NCI-H2107 (cell line): ENCODE measurements at places on chromosomes 11 and 22.

- DNase-seq, result no peak
These were observed 9.1 kb downstream of the TSPAN32 start for GRCh38 chr11:2310786-2311352.

DNA sequence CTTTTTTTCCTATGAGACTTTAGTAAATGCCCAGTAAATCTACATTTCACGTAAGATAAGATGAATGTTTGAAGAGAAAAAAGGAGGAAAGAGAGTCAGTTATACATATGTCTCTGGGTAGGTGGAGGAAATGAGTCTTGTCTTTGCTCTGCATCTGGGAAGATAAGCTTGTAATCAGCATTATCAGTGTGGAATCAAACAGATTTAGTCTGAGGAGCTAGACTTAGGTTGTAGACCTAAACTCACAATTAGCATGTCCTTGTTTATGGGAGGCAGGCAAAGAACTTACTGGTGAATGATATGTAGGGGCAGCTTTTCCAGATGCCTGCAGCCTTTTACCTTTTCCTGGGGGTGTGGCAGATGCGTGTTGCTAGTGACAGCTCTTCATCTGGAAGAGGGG lies 962.3 kb downstream of the TBC1D22A start:
- DNase-seq, result no peak

GRCh38 chr11:118485273-118485672 lies 42.0 kb upstream of the TTC36 start:
- no peak for DNase-seq

- no peak for DNase-seq
These were observed 29.9 kb downstream of the LRFN4 start for GRCh38 chr11:66886671-66887221.

- no peak for DNase-seq
These were observed 11.5 kb upstream of the DKK3 start for GRCh38 chr11:12019866-12020416.

DNA sequence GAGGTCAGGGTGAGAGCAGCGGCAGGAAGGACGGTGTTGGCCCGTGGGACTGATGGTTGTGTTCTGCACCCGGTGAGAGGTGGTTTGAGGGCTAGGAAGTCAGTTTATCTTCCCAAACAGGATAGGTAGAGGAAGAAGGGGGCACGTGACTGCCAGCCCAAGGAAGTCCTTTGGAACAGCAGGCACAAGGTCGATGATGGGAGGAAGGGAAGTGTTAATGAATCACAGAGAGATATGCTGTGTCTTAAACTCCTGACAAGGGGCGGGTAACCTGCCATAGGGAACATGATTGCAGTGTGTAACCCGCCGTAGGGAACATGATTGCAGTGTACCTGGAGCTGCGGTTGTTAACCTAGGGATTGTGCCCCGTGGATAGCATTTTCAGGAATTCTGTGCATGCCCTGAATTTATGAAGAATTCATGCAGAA lies 49.0 kb downstream of the PRR5L start:
- no peak for DNase-seq

- DNase-seq, result no peak
These were observed 449 bp upstream of the TOM1 start for GRCh38 chr22:35299217-35299672.

DNA sequence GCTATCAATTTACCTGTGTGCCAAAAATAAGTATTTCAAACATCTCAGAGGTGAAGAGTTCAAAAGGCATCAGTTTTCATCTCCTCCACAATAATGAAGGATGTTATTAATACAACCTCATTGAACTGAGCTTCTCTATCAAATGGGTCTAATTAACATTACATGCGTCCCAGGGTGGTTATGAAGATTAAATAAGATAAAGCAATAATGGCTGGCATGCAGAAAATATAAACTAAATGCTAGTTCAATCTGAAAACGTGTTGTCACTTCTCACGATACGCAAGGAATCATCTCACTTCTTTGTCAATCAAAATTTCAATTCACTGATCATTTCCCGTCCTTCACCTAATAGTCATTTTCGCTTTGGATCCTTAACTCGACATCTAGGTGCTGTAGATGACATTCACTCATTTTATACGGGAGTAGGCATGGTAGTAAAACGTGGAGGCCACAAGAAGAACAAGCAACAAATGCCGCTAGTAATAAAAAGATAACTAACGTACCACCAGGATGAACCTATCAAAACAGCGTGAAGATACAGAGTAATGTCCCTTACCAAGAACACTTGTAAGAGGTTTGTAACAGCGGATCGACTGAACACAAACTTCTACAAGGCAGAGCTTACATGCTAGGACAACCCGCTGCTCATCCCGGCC lies 918 bp downstream of the CHORDC1 start:
- no peak for DNase-seq

DNA sequence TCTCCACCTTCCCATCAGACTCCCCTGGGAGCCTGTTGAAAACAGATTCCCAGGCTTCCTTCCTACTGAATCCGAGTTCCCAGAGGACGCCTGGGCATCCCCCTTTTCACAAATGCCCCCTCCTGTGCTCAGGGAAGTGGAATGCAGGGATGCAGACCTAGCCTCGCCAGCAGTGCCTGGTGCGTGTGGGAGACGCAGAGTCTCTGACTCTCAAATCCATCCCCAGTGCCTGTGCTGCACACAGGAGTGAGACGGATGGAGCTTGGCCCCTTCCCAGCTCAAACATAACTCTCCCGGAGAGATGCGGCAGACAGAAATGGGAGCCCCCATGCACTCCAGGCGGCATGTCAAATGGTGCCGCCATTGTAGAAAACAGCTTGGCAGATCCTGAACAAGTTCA lies 62.6 kb downstream of the CTTN start:
- no peak for DNase-seq

DNA sequence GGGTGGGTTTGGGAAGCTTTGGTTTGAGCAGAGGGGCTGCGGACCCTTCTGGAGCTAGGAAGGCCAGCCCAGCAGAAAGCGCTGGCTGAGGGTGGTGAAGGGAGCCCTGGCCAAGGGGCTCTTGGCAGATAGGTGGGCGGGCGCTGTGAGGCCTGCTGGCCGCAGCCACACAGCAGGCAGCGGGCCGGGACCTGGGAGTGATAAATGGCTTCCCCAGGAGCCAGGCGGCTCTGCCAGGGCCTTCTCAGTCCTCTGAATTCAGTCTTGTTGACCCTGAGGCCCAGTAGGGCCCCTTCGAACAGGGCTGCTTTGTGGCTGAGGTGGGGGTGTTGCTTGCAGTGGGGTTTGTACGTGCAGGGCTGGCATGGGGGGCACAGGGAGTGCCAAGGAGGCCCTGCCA lies 33.4 kb upstream of the H19 start:
- DNase-seq, result no peak
